ENCODE measurements at places on chromosomes 3 and 15.

- no peak for DNase-seq
Measured at GRCh38 chr3:179330438-179330837, 7.6 kb downstream of the ZNF639 start.

DNA sequence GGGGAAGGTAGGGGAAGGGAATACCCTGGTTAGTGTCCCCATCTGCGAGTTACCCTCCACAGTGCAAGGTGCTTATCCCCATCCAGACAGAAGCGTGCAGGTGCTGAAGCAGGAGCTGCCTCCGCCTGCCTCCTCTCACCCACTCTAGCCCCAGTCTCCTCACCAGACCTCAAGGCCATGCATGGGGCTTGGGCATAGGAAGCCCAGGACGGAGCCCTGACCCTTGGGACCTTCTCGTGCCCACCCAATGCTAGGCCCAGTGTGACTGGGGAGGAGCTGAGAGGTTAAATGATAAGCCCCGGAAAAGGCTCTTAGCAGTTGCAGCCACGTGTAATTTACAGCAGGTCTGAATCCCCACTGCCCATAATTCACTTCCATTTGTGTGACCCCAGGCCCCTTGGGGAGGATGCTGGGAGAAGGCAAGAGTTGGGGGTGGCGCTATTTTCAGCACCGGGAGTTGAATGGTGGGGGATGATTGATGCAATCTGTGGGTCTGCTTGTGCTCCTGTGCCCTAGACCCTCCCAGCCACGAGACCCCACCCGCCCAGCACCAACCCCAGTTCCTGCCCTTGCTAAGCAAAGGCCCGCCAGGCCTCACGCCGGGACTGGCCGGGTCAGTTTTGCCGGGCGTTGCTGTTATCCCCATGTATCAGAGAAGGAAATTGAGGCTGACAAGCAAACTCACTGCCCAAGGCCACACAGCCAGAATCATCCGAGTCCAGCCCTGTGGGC, 14.5 kb upstream of the PLXND1 start:
- DNase-seq: no peak

GRCh38 chr15:98946301-98947255, 61.0 kb downstream of the PGPEP1L start:
- DNase-seq: no peak

GRCh38 chr3:54988302-54988837, 60.5 kb upstream of the LRTM1 start:
- DNase-seq: no peak

- DNase-seq: no peak
Measured at GRCh38 chr3:73699327-73699726, 74.6 kb upstream of the PDZRN3 start.

- no peak for DNase-seq
Measured at GRCh38 chr15:83062768-83063180, 4.3 kb downstream of the BTBD1 start.

DNA sequence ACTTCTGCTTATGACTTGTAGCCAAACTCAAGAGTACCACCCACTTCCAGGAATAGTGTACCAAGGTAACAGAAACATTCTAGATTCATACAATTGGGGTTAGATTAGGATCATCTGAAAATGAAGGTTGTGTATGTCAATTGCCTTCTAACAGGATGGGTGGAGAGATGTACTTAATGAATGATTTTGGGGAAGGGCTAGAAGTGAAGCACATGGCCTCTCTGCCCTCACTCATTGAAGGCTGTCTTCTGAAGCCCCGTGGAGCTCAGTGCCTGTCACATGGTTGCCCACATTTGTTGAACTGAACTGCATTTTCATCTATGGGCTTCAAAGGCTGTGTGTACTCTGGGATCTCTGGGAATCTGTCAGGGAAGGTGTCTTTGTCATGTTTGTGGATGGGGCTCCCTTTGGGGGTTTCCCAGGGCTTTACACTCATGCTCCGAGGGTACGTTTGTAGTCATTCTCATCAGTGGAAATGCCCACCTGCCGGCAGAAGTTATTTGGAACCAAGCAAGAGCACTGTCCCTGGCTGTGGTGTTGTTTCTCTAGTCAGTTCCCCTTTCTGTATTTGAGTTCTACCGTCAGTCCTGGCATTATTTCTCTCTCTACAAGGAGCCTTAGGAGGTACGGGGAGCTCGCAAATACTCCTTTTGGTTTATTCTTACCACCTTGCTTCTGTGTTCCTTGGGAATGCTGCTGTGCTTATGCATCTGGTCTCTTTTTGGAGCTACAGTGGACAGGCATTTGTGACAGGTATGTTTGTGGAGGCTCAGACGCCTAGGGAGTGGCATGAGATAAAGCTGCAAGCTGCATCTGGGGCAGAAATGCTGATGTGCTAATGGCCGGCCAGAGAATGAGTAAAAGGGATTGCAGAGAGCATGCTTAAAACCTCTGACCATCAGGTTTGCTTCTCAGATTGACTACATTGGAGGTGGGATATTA, 22.4 kb downstream of the CD86 start:
- DNase-seq: no peak

- DNase-seq: no peak
Measured at GRCh38 chr3:15553749-15554148, 32.2 kb upstream of the COLQ start.

- no peak for DNase-seq
Measured at GRCh38 chr15:27648359-27648758, 450.8 kb downstream of the OCA2 start.

- DNase-seq: no peak
Measured at GRCh38 chr3:101133652-101134051, 140.4 kb upstream of the ABI3BP start.

DNA sequence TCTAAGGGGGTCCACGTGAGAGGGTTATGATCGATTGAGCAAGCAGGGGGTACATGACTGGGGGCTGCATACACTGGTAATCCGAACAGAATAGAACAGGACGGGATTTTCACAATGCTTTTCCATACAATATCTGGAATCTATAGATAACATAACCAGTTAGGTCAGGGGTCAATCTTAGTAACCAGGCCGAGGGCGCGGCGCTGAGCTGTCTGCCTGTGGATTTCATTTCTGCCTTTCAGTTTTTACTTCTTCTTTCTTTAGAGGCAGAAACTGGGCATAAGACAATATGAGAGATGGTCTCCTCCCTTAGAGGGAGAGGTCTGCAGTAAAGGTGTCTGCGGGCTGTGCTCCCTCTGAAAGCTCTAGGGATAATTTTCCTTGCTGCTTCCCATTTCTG, 261.3 kb downstream of the XXYLT1 start:
- DNase-seq: no peak

DNA sequence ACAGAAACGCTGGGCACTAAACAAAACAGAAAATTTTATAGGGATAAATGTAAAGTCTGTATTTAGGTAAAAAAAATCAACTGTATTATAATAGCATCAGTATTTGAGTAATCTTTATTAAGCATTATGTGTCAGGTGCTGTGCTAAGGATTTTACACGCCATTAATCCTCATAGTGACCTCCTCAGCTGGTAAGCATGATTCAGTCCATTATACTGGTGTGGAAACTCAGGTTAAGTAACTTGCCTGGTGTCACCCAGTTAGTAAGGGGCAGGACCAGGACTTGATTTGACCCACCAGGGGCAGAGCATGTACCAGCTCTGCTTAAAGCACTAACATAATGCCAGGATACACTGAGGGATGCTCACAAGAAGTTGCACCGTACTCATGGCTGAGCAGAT, 4.8 kb downstream of the MYO5C start:
- no peak for DNase-seq

DNA sequence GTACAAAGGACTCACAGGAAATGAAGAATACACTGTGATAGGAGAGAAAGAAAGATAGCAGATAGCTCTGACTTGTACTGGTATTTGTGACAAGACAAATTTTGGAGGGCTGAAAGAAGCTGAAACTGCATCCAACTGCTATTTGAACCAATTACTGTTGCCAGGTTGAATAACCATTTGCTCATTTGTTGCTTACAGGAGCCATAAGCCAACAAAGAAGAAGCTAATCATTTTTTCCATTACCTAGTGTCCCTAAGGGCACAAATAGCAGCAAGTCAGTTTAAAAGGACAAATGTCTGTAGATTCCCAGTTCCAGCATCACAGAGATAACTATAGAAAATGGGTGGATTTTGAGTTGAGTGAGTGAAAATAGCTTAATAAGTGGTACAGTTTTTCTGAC, 376.9 kb upstream of the ARPP21 start:
- no peak for DNase-seq

GRCh38 chr15:90432253-90432652, 44.2 kb downstream of the IQGAP1 start:
- DNase-seq: no peak

DNA sequence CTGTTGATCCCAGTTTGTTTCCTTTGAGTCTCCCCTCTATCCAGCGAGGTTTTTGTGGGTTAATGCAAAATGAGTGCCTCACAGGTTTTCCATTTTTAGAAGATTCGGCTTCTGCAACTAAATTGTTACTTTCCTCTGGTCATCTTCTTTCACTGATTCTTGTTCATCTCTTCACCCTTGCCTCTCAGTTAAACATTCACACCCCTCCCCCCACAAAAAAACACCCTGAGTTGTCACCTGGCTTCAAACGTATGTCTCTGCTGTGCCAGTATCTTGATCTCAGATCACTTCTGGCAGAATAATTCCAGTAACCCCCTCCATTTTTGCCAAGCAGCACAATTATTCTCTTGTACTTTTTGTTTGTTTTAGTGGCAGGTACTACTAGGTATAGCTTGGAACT, 12.3 kb upstream of the CLDN16 start:
- DNase-seq: no peak

- no peak for DNase-seq
Measured at GRCh38 chr3:189227249-189227648, 55.5 kb downstream of the TPRG1 start.

GRCh38 chr3:188817935-188818269, 353.9 kb upstream of the TPRG1 start:
- DNase-seq: no peak

- no peak for DNase-seq
Measured at GRCh38 chr3:5428607-5429516, 241.4 kb downstream of the EDEM1 start.

DNA sequence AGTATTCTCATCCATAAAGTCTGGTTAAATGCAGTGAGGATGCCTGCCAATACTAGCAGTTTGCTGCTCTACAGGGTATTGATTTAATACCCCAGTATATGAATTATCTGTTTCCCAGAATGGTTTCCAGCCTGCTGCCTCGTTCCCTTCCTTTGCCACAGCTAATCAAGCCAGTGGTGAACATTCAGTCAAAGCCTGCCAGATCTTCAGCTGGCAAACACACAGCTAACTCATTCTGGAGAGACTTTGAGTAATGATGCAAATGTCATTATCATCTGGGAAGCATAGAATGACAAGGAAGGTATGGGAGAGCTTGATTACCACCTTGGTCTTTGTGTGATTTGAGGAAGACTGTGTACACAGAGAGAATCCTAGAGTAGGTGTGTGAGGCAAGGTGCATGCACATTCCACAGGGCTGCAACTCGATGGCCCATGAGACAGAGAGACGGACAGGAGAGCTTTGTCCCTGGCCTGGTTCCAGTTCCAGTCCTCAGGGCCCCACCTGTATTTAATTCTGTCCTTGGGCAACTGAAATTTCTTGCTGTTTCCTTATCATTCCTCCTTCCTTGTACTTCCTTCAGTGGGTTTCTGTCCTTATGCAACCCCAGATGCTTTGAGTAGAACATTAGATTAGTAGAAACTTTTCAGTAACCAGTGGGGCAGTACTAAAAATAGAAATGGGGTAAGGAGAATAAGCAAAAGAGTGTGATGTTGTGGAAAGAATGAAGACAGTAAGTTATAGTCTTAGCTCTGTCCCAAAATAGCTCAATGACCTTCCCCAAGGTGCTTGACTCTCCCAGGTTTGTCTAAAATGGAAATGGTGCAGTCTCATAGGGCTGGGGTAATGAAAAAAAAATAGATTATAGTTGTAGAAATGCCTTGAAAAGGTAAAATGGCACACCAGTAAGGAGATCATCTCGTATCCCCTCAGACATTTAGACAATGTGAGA, 72.5 kb downstream of the MITF start:
- DNase-seq: no peak

DNA sequence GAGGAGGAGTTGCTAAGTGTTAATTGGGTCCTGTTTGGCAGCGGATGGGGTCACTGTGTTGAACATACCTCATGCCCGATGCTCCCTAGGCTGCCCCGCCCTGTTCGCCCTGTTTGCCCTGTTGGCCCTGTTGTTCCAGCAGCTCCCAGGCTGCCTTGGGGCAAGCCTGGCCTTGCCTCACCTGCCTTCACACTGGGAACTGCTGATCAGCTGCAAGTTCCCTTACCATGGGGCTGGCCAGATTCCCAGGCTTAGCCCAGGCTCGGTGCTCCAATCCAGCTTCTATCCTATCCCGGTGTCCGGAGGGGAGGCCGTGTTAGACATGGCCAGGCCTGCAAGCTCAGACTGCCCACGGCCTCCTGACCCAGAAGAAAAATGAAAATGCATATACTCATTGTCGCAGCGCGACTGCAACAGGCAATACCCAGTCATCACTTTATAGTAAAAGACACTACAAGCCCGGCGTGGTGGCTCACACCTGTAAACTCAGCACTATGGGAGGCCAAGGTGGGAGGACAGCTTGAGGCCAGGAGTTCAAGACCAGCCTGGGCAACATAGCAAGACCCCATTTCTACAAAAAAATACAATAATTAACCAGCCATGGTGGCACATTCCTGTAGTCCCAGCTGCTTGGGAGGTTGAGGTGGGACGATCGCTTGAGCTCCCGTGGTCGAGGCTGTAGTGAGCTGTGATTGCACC, 42.9 kb upstream of the ZNF710 start:
- no peak for DNase-seq

DNA sequence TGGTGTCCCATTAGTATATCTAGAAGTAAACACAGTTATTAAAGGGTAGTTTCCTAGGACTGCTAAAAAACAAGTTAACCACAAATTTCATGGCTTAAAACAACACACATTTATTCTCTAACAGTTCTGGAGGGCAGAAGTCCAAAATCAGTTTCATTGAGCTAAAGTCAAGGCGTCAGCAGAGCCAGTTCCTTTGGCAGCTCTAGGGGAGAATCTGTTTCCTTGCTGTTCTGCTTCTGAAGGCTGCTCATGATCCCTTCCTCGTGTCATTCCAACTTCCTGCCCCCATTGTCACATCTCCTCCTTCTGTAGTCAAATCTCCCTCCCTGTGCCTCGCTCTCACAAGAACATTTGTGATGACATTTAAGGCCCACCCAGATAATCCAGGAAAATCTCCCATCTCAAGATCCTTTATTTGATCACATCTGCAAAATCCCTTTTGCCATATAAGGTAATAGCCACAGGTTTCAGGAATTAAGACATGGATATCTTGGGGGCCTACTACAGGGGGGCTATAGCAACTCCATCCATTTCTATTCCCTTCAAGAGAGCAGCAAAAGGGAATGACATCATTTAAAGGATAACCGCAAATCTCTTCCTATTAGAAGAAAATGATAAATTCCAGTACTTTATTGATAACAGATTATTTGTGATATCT, 50.1 kb downstream of the GPR176 start:
- no peak for DNase-seq

- no peak for DNase-seq
Measured at GRCh38 chr3:65500398-65501306, 538.1 kb downstream of the MAGI1 start.

GRCh38 chr3:23748398-23749110, 57.2 kb upstream of the UBE2E1 start:
- DNase-seq: no peak

GRCh38 chr15:25134546-25134945, 179.8 kb downstream of the SNRPN start:
- DNase-seq: no peak

Measured in endothelial cell (in vitro differentiated cells).